Activated T-helper 17 cell treated with anti-CD3 and anti-CD28 coated beads, Interleukin-2, amount 50 U/mL, for 72 hours (primary cell): ENCODE measurements at places on chromosomes 3 and 15.

DNA sequence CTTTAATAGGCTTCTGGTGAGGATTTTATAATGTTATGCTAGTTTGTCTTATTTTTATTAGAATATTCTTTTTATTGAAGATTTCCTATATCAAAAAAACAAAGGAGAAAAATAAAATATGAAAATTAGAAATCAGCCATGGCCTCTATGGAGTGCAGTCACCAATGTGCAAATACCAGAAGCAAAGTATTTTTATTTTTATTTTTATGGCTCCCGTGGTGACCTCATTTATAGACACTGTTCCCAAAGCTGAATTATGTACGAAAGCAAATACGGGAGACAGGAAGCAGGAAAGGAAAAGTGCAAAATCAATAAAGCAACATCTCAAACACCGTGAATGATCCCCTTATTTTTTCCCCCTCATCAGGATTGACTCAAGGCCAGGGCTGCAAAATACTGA is 35.1 kb downstream of the DAZL start:
- ATAC-seq: no peak

GRCh38 chr3:197599089-197599765 is 43.5 kb upstream of the BDH1 start:
- peak; percentile 98 for ATAC-seq

GRCh38 chr15:45802140-45802539 is 167.3 kb downstream of the SQOR start:
- ATAC-seq: no peak

- no peak for ATAC-seq
Measured at GRCh38 chr3:139534455-139534812, 5.1 kb downstream of the RBP1 start.

DNA sequence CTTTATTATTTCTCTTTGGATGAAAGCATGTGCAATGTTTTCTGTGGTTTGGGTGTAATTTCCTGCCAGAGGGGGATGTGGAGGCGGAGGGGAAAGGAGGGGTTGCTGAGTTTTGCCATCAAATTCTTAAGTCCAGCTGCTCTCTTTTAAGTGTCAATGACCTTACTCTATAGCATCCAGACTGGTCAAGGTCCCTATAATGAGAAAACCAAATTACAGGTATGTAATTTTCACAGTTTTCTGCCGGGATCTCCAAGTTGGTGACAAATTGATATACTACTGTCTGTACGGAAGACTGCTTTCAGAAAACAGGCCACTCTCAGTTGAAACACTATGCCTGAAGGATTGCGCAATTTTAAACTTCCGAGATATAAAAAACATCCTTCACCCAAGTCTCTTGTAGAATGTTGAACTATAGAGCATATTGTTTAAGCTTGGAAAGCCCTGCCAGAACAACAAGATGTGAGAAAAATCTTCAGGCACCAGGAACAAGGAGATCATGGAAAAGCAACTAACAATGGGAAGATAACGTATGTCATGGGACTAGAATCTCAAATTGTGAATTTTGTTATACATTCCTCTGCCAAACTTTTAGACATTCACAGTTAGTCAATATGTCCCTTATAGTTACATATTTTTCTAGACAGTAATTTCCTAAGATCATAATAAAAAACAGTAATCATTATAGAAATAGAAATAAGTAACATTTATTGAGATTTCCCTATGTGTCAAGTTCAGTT is 300.7 kb upstream of the SATB1 start:
- peak; percentile 50 for ATAC-seq

DNA sequence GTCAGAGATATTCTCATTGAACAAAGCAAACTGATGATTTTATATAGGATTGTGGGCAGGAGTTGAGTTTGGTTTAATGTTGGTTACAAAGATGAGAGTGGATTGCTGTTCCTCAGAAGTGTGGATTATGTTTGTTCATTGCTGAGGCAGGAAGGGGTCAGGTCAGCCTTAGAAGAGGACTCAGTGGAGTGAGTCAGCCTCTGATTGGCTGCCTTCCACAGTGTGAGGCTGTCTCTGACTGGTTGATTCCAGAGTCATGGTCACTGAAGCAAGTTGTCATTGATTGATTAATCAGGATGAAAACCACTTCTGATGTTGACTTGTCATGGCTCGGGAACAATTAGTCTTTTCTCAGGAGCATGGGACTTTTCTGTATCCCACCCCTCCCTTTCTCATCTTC is 36.2 kb downstream of the KBTBD12 start:
- no peak for ATAC-seq

DNA sequence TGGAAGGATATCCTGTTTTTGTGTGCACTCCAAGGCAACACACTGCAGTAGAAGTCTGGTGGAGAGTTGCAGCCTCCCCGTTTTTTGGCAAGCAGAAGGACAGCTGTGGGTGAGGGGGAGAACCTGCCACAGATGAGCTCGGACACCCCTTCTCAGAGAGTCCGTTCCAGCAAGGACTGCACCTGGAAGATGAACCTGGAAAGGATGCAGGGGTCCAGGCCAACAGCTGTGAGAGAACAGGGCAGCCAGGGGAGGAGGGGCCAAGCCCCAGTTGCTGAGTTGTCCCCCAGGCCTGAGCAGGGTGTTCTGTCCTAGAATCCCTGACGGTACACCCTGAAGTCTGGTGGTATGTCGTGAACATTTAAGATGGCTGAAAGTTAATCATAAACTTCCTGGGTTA is 30.2 kb downstream of the ZXDC start:
- no peak for ATAC-seq

DNA sequence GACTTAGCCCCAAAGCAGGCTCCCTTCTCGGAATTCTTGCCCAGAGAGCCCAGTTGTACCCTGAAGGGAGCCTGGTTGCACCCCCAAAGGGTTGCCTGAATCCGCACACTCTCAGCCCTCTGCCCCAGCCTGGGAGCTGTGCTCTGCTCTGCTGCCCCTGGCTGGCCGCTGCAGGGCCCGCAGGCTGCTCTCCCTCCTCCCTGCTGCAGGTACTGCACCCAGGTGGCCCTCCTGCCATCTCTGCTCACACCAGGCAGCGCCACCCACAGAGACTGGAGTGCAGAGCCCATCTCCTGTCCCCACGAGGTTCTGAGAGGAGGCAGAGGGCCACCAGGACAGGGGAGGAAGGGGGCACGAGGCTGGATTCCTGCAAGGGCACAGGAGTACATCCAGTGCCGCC is 134.2 kb upstream of the NSMCE3 start:
- no peak for ATAC-seq

DNA sequence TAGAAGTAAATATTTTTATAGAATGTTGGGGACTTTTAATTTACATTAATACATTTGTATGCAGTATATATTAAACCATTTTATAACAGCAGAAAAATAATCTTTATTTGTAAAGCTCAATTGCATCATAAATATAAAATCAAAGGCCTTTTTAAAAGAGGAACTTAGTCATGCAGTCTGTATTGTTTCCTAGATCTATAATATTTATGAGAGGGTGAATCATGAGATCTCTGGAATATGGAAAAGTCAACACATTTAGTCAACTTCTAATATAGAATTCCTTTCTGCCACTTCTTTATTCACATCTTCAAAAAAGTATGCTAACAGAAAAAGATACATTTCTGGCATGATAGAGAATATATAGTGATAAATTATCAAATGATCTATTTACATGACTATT is 410.3 kb upstream of the ZNF385D start:
- ATAC-seq: no peak

DNA sequence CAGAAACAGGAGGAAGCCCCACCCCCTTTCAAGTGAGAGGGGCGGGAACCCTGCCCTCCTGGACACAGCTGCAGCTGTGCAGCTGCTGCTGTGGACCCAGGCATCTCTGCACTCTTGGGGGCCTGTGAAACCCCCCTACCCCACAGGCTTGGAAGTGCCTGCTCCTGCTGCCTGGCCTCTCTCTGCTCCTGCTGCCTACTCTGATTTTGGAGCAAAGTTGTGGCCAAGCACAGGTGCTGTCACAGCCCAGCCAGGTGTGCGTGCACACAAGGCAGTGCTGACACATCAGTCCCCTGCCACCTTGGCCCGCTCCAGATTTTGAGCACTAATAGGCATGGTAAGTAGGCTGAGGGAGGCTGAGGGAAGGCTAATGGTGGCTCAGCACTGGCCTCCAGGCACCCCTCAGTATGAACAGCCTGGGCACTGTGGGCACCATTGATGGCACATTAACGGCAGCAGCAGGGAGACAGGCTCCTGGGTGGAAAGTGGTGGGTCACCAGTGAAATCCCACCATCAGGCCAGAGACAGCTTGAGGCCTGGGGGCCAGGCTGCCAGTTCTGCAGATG is 890.9 kb downstream of the GBE1 start:
- ATAC-seq: no peak

GRCh38 chr3:53688989-53689388 is 157.2 kb downstream of the CHDH start:
- no peak for ATAC-seq

DNA sequence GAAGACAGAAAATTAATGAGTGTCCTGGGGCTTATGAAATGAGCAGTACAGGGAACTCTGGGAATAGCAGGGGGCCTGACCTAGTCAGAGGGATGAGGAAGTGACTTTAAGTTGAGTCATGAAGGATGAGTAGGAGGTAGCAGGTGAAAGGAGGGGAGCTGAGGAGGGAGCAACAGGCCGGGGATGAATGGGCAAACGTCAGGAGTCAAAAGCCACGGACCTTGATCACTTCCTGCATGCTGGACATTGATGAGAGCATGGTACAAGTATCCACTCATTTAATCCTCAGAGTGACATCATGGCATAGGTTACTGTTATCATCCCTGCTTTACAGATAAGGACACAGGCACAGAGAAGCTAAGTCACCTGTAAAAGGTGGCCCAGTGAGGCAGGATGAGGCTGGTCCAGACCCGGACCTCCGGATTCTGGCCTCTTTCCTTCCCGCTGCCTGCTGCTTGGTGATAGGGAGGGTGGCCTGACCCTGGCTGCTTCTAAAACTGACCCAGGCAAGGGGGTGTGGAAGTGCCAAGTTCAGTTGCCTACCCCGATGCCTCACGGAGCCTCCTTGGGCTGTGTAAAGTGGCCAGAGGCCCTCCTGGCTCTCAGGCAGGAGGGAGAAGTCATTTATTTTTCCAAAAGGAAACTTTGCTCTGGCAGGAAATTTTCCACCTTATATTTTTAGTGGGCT is 7.6 kb downstream of the CORO2B start:
- peak; percentile 75 for ATAC-seq

- ATAC-seq: no peak
Measured at GRCh38 chr3:126512916-126513650, 4.5 kb downstream of the UROC1 start.

GRCh38 chr3:61030469-61031035 is 220.7 kb downstream of the FHIT start:
- ATAC-seq: no peak

- peak; percentile 70 for ATAC-seq
Measured at GRCh38 chr3:122235147-122235546, 51.7 kb downstream of the CASR start.

- ATAC-seq: no peak
Measured at GRCh38 chr15:66180531-66181097, 72.9 kb downstream of the MEGF11 start.

- no peak for ATAC-seq
Measured at GRCh38 chr3:134576426-134576825, 74.4 kb downstream of the KY start.

DNA sequence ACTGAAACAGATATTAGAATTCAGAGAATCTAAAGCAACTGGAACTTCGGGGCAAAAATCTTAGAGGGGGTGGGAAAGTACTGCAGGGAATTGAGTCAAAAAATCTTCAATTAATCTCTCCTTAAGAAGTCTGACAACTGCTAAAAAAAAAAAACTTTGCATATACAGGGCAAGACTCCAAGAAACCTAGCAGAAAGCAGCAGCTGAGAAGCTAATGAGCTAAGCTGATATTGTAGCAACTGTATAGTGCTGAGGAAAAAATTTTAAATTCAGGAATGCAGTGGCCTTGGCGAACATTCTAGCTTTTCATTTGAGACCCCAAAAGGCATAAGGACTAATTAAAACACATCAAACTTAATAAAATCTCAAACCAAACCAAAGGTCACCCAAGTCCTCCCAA is 113.6 kb downstream of the SCAPER start:
- ATAC-seq: no peak

GRCh38 chr3:109363634-109364033 is 26.3 kb upstream of the DPPA4 start:
- ATAC-seq: no peak

- no peak for ATAC-seq
Measured at GRCh38 chr15:68499620-68500312, 67.8 kb upstream of the ITGA11 start.

DNA sequence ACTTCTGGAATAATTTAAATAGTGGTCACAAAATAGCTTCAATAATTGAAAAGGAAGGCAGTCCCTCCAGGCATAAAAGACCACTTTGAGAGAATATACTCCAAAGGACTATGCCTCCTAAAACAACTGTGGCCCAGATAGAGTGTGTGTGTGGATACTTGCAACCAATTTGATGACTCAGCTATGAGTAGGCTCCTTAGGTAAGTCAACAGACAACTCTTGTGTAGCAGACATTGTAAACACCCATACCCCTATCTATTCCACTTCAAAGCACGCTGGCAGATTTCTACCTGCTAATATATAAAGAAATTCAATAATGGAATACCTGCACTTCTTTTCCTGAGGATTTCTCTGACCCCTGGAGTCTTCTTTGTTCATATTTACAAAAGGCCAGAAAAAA is 254.5 kb downstream of the NEK10 start:
- ATAC-seq: peak; percentile 29

DNA sequence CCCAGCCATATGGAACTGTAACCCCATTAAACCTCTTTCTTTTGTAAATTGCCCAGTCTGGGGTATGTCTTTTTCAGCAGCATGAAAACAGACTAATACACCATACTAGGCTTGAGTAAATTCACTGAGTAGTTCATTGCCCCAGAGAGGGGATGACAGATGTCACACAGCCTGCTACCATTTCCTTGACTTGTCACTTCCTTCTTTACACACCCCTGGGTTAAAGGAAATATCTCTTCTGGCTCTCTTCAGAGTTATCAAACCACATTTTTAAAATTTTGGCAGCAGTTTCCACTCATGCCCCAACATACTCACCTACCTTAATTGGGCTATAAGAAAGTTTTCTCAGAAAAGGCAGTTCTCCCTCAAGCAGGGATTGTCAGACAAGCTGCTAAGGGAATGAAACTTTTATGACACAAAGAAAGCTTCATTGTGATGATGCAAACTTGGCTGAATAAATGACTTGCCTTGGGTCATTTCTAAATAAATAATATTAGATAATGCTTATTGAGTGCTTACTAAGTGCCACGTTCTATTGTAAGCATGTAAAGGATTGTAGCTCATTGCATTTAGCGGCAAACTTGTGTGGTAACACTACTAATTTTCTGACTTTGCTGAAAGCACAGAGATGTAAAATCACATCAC is 68.0 kb upstream of the RBMS3 start:
- ATAC-seq: no peak

- no peak for ATAC-seq
Measured at GRCh38 chr3:170480111-170480510, 61.4 kb downstream of the CLDN11 start.
